Posterior cingulate gyrus (tissue), 11 donors: ENCODE measurements at places on chromosomes 11 and 22.

GRCh38 chr11:38680746-38681145 lies 2082.7 kb upstream of the RAG2 start:
- DNase-seq: no peak

DNA sequence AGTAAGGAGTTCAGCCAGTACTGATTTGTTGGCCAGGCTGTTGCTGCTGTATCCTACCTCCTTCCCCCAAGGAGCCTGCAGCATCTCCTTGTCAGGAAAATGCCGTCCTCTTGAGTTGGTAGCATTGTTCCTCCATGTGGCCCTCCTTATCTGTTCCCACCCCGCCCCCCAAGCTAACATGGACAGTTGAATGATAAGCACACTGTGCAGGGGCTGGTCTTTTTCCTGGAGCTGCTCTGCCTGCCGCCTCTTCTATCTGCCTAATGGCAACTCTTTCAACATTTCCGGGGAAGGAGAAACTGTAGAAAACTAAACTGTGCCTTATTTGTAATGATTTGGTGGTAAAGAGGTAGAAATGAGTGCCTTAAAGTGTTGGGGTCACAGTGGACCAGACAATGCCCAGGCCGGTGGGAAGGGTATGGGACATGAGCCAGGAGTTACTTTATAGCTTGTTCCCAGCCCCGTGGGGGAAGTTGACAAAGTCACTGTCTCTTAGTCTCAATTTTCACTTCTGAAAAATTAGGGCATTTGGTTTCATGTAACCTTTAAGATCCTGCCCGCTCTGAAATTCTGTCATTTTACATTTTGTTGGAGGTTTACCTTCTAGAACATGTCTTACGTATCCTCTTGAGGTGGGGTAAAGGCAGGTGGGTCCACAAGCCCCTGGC lies 4.5 kb downstream of the FAM118A start:
- no peak for DNase-seq

GRCh38 chr22:22546490-22546889 lies 12.6 kb downstream of the PRAME start:
- no peak for DNase-seq

- no peak for DNase-seq
Observed at GRCh38 chr11:33027846-33028536, 11.4 kb upstream of the TCP11L1 start.

- no peak for DNase-seq
Observed at GRCh38 chr11:126112547-126112946, 49.9 kb upstream of the CDON start.

DNA sequence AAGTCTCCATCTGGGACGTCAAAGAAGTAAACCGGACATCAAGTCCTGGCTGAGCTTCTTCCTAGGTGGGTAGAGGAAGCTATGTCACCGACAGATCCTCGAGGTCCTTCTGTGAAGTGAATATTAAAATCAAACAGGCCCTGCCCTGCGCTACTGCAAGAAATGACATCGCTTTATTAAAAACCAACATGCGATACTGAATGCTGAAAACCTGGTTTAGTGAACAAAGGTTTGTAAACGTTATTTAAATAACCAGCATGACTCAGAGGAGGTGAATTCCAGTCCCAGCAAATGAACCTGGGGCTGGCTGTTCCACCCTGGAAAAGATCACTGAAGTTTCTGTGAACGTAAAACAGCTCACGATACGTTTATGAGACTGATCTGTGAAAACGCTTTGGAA lies 645 bp downstream of the RTCB start:
- no peak for DNase-seq

DNA sequence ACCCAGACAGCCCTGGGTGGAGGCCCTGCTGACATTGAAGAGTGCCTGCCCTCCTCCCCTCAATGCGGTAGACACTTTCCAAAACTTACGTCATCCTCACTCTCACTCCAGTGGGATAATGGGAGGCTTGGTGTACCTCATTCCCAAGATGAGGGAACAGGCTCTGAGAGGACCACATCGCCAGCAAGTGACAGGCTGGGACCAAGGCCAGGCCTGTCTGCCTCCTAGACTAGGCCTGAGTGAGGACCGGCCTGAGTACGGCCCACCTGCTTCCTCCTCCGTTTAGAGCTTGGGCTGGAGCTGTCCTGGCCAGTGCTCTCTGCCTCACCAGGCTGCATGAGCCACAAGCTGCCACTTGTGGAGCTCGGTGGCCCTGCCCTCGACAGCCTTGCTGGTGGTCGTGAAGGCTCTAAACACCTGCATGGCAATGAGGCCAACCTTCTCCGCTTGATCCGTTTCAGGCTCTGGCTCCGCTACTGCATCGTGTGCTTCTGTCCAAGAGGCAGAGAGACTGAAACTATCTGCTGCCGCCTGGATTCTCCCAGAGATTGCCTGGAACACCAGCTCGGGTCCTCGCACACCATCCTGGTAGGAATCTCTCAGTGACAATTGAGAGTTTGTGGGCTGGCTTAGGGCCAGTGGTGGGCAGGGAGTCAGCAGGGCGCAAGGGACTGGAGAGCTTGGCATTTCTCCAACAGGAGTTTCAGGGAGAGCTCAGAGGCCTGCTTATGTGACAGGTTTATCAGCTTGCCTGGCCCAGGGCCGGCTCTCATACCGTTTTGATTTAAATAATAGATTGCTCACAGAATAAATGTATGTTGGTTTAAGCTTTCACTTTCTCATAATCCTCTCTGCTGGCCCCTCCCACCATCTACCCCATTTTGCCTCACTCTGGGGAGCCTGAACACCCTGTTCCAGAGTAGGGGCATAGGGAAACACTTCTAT lies 9.4 kb downstream of the LRRC75B start:
- no peak for DNase-seq

DNA sequence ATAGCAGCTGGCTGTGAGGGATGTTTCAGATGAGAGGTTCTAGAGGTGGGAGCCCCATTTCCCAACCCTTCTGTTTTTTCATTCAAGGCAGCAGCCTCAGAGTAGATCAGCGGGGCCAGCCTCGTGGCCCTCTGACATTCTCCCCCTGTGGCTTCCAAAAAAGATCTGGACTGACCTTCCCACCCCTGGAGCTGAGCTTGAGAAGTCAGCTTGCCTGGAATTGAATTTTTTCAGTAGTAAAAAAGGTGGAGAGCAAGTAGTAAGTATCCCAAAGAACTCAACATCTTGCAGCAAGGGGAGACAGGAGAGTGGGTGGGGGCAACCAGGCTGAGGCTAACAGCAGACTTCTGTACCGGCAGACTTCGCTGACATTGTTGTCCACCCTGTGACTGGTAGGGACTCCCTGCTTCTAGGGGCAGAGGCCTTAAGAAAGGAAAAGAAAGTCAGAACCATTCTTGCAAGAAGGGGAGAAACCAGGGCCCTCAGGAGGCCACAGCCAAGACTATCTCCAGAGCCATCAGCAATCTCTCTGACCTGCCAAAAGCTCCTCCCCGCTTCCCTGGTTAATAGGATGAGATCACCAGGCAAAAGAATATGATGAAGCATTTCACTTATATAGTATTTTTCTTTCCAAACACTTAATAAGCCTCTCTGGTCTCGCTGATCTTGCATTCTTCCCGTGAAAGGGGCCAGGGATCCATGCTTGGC lies 2.0 kb upstream of the GRIK4 start:
- DNase-seq: no peak

DNA sequence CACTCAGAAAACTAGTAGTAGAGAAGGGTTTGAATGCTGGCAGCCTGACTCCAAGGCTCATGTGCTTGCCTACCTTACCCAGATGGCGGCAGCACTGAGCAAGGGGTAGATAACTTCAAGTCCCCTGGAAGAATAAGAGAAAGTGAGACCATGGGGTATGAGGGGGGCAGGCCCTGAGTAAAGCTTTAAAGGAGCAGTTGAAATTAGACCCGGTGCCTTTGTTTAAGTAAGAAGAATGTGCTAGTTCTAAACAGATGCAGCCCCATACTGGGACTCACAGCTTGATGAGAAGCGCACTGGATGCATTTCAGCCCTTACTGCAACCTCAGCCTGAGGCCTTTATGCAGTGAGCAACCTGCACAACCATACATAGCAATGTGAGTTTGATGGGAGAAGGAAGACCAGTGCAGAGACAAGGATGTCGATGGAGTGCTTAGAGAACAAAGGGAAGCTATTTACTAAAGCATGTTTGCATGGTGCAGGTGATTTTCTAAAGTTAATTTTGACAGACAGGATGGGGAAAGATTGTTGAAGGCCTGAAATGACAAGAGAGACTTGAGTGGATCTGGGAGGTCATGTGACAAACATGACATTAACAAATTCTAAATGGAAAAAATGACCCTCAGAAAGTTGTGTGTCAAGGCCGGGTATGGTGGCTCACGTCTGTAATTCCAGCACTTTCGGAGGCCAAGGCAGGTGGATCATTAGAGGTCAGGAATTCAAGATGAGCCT lies 27.1 kb upstream of the TMA7B start:
- no peak for DNase-seq

GRCh38 chr11:20158597-20159257 lies 1.5 kb downstream of the DBX1 start:
- no peak for DNase-seq

GRCh38 chr11:77058900-77059299 lies 7.9 kb upstream of the CAPN5 start:
- DNase-seq: no peak

DNA sequence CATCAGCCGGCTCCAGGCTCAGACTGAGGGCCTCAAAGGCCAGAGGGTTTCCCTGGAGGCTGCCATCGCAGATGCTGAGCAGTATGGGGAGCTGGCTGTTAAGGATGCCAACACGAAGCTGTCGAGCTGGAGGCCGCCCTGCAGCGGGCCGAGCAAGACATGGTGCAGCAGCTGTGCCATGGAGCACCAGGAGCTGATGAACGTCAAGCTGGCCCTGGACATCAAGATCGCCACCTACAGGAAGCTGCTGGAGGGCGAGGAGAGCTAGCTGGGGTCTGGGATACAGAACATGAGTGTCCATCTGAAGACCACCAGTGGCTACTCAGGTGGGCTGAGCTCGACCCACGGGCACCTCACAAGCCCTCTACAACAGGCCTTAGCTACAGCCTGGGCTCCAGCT lies 4.0 kb upstream of the SCUBE2 start:
- DNase-seq: no peak

DNA sequence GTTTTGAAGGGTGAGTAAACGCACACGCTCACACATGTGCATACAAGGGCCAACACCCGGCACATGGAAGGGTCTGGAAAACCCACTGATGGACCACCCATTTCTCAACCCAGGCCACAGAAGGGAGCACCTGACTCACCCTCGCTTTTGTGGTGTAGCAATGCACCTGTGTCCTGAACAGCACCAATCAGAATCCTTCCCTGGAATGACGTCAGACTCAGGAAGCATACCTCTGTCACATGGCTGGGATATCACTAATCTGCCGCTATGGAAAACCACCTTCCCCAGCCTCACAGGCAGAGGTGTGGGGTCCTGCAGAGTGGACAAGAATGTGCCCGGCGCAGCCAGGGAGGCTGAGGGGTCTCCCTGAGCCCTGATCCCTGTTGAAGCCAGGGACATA lies 9.0 kb upstream of the OSM start:
- DNase-seq: no peak

- DNase-seq: no peak
Observed at GRCh38 chr11:96218901-96219300, 124.1 kb downstream of the MAML2 start.

DNA sequence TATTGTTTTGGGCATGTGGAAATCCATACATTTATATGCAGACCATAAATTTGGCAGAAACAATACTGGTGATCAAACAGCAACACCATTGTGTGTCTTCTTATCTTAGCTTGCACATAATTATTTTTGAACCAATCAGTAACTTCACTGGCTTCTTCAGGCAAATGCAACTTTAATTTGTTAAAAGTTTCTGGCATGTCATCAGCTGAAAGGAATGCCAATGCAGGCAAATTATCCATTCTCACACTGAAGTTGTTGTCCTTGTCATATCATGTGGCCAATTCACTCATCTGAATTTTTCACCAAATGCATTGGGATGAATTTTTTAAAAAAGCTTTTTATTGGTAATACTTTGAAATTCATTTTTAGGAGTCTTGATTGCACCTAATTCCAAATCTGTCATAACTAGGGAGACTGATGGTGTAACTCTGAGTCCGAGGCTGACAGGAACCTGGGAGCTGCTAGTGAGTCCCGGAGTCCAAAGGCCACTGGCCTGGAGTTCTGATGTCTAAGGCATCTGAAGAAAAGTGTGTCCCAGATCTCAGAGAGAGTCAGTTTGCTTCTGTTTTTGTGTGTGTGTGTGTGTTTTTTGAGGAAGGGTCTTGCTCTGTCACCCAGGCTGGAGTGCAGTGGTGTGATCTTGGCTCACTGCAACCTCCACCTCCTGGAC lies 17.4 kb upstream of the OR10V1 start:
- DNase-seq: no peak

DNA sequence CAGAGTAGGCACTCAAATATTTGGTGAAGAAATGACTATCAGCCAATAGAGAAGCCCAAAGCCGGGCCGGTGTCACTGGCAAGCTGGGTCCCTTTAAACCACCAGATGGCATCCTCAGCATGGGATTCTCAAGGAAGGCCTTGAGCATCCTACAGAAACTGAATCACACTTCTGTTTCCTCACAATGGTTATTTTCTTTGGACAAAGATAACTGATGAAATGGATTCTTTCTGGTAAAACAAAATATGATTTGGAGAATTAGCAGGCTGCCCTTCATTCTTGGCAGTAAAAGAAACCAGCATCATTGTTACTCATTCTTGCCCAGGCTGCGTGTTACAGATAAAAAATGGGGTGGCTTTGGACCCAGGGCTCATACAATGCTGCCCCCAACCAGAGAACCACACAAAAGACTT lies 30.3 kb upstream of the ASPHD2 start:
- DNase-seq: peak; percentile 55

- no peak for DNase-seq
Observed at GRCh38 chr11:65102142-65103095, 6.4 kb downstream of the VPS51 start.

- no peak for DNase-seq
Observed at GRCh38 chr22:49201046-49201970, 626.4 kb downstream of the BRD1 start.

DNA sequence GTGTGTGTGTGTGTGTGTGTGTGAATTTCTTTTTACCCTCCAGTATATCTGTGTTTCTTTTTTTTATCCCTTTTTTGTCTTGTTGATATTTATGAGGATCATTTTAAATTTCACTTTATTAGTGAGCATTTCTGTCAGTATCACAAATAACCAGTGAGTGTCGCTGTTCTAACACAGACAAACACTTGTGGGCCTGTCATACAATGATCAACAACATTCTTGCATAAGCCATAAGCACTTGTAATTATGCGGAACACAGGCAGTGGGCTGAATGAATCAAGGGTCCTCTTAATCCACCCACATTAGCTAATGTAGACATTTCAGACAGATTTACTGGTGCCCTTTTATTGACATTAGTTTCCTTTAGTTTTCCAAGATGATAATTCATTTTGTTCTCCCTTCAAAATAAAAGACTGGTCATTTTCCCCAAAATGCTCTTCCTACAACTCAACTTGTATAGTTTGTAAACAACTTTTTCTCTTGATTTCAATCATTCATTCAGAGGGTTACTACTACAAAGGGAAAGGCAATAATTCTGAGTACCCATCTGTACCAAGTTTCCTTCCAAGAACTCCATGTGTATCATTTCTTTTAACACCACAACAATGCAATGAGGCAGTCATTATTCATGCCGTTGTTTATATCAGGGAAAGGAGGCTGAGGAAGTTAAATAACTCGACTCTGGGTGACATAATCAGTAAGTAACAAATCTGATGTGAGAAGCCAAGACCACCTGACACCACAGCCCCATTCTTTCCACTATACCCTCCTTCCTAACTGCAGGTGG lies 34.5 kb upstream of the ANO3 start:
- DNase-seq: no peak

- no peak for DNase-seq
Observed at GRCh38 chr11:45217991-45218390, 68.2 kb downstream of the SYT13 start.
